NCI-H2029 treated with DMSO at 0.1 percent for 48 hours (cell line): ENCODE measurements at places on chromosomes 5 and 9.

- DNase-seq: no peak
Observed at GRCh38 chr5:429453-430188, 13.4 kb upstream of the EXOC3 start.

DNA sequence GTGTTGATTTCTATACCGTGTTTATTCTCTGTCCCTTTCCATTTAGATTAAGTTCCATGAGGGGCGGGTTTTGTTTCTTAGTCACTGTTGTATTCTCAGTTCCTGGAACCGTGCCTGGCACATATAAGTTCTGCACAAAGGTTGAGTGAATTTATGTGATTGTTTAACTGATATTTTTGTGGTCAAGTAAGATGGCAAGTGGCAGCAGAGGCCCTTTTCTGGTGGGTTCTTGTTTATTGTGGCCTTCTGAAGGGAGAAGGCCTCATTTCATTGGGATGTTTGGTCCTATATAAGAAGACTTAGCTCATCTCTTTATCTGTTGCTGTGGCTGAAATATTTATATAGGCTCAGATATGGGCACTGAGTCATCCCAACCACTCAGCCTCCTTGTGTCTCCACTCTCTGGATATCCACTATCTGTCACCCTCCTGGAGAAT lies 262.5 kb downstream of the PSAT1 start:
- DNase-seq: no peak

- DNase-seq: no peak
Observed at GRCh38 chr5:74482990-74483389, 157.5 kb downstream of the ENC1 start.

- DNase-seq: peak; percentile 44
Observed at GRCh38 chr9:82829818-82830217, 233.1 kb downstream of the RASEF start.
